Parietal lobe (tissue), 2 donors: ENCODE measurements at places on chromosomes 3 and 15. TPM values are rescaled to one million over a fixed set of nuclear protein-coding genes. Genes with fewer than 3 reads are reported as not detected.

TRPM1 gene
- not detected for total RNA-seq

GAP43 gene
- total RNA-seq = 167 TPM

VIPR1 gene
- 0.31 TPM for total RNA-seq

TGM5 gene
- total RNA-seq = not detected

GP5 gene
- not detected for total RNA-seq

CACNA1D gene
- total RNA-seq = 49.8 TPM

TM4SF4 gene
- not detected for total RNA-seq

NR1I2 gene
- 0.63 TPM for total RNA-seq

GJD2 gene
- total RNA-seq = 0.94 TPM

CKMT1A gene
- 12.2 TPM for total RNA-seq

NEK10 gene
- total RNA-seq = 42.9 TPM

CAMP gene
- not detected for total RNA-seq

CPLX3 gene
- 1.6 TPM for total RNA-seq

CA12 gene
- total RNA-seq = 11.6 TPM

CHRD gene
- 12.5 TPM for total RNA-seq

USP50 gene
- total RNA-seq = not detected

NR1D2 gene
- 38.8 TPM for total RNA-seq

SAMD7 gene
- total RNA-seq = not detected

COLQ gene
- total RNA-seq = 14.4 TPM

SLC24A5 gene
- total RNA-seq = not detected

IQSEC1 gene
- total RNA-seq = 32.9 TPM

RIOX2 gene
- 17.2 TPM for total RNA-seq

UBL7 gene
- total RNA-seq = 30.4 TPM

CISH gene
- 0.63 TPM for total RNA-seq

ZSCAN2 gene
- total RNA-seq = 34.7 TPM

SPINK8 gene
- total RNA-seq = not detected

PARP15 gene
- under 0.01 TPM for total RNA-seq

FBXW12 gene
- 2.8 TPM for total RNA-seq

C3orf18 gene
- total RNA-seq = 12.2 TPM

GPR149 gene
- 1.9 TPM for total RNA-seq

NUP210 gene
- total RNA-seq = 19.4 TPM

ACTC1 gene
- under 0.01 TPM for total RNA-seq

CD96 gene
- not detected for total RNA-seq

GOLGA8M gene
- total RNA-seq = 1.3 TPM

GCNT3 gene
- not detected for total RNA-seq

MCTP2 gene
- 0.94 TPM for total RNA-seq
